ENCODE measurements at places on chromosomes 11 and 22.

DNA sequence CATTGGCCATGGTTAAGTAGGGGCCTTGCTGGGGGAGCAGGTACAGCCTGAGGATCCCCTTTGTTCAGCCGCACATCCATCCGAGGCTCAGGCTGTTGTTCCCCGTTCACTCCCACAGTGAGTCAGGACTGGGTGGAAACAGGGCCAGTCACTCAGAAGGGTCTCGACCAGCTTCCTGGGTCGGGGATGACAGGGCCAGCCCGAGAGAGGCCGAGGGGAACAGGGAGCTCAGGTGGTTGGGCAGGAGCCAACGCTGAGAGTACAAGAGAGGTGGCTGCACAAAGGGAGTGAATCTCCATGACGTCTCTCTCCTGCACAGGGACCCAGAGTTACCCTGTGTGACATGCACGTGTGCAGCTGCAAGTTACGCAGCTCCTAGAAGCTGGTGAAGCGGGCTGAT, 97.2 kb upstream of the SHANK2 start:
- DNase-seq = no peak

GRCh38 chr11:43486141-43486540, 127.4 kb downstream of the TTC17 start:
- DNase-seq = no peak

DNA sequence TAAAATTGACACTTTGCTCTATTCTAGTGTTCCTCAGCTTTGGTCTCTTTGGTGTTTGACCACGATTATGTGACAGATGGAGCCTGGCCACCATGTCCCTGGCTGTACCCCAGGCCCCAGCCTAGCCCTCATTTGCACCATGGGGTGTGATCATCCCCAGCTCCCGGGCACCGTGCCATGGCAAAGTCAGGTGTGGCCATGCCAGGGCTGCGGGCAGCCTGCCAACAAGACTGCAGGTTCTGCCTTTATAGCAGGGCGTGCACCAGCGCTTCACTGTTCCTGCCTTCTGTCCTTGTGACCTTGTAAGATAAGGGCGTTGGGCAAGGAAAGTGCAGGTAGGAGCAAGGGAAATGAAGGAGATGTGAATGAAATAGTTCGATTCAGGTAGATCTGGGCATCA, 22.4 kb upstream of the APOBEC3A start:
- DNase-seq = no peak

- no peak for DNase-seq
These were observed 5.6 kb downstream of the LRRC75B start for GRCh38 chr22:24587251-24587650.

- DNase-seq = no peak
These were observed 9.2 kb upstream of the FGF3 start for GRCh38 chr11:69828276-69828970.

GRCh38 chr11:30328681-30329080, 5.8 kb downstream of the ARL14EP start:
- no peak for DNase-seq

GRCh38 chr11:93988912-93989311, 32.2 kb upstream of the HEPHL1 start:
- DNase-seq = no peak

- DNase-seq = no peak
These were observed 62.7 kb downstream of the TECTA start for GRCh38 chr11:121163658-121164308.

GRCh38 chr22:42862045-42862734, 5.1 kb upstream of the ARFGAP3 start:
- DNase-seq = no peak
